Stimulated activated effector memory CD8-positive, alpha-beta T cell treated with anti-CD3 and anti-CD28 coated beads, Interleukin-12 subunit alpha, Interleukin-12 subunit beta, amount 100 ng/mL, for 72 hours (primary cell): ENCODE measurements at places on chromosomes 6 and 20.
A peak's percentile ranks its signal among the peaks of the same experiment; 100 is the strongest.

GRCh38 chr20:17645010-17645409, 37.0 kb downstream of the RRBP1 start:
- no peak for DNase-seq

DNA sequence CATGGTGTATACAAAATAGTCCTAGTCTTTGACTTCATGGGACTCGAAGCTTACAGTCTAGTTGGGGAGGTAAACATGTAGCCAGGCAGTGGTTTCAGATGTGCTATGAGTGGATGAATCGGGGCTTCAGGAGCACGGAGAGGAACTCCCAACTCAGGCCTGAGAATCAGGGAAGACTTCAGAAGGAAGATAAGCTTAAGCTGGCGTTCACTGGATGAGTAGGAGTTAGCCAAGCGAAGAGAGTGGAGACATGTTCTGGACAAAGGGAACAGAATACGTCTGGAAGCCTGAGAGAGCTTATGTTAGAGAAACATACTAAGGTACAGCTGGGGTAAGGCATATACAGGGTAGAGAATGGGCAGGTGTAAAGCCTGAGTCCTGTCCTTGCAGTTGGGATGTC, 8.8 kb downstream of the CARMIL1 start:
- DNase-seq = no peak

GRCh38 chr6:33710296-33711121, 991 bp downstream of the UQCC2 start:
- DNase-seq = no peak

DNA sequence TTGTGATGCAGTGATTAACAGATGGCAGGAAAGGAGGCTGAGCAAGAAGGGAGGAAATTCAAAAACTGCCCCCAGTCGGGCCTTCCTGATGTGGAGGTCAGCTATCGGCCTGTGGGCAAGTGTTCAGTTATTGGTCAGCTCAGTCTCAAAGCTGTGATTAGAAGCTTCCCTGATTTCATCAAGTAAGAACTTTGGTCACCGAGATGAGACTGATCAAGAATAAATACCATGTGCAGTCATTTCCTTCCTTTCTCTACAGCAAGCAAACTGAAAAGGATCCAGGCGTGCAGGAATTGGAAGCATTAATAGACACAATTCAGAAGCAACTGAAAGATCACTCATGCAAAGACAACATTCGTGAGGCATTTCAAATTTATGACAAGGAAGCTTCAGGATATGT, 69.7 kb downstream of the EFHC1 start:
- DNase-seq = no peak

GRCh38 chr6:2899596-2899995, 3.5 kb downstream of the SERPINB9 start:
- no peak for DNase-seq

- peak; percentile 24 for DNase-seq
Measured at GRCh38 chr20:53643031-53643832, 49.6 kb upstream of the ZNF217 start.

DNA sequence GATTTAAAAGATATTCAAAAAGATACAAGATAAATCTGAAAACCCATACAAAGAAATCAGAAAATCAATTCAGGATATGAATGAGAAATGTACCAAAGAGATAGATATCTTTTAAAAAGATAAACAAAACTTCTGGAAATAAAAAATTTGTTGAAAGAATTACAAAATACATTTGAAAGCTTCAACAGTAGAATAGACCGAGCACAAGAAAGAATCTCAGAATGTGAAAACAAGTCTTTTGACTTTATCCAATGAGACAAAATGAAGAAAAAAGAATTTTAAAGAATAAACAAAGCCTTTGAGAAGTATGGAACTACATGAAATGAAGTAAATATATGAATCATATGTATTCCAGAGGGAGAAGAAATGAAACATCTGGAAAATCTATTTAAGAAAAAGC, 1011.0 kb downstream of the EYS start:
- no peak for DNase-seq

DNA sequence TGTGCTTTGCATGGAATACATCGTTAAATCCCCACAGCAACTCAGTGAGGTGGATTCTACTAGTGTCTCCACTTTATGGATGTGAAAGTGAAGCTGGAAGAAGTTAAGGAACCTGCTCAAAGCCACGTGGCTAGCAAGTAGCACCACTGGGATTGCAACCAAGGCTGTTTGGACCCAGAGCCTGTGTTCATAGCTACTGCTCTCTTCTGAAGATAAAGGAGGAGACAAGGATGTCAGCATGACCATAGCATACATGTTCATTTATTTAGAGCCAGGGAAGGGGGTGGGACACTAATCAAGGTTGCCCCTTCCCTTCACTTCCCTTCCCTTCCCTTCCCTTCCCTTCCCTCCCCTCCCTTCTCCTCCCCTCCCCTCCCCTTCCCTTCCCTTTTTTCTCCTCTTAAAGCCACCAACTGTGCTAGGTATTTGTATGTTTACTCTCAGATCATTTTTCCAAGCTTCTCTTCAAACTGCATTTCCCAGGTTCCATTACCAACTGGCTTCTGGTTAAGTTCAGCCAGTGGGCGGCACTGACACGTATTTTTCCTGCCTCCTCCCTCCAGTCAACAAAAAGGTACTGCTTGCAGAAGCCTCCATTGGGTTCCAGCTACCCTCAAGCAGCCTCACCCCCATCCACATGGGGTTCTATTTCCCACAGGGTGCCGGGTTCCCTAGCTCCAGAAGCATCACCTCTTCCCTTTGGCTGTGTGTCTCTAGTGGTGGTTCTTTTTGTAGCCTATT, 134.9 kb downstream of the BCAS1 start:
- no peak for DNase-seq

GRCh38 chr6:111710911-111711310, 105.2 kb upstream of the TRAF3IP2 start:
- DNase-seq = no peak

DNA sequence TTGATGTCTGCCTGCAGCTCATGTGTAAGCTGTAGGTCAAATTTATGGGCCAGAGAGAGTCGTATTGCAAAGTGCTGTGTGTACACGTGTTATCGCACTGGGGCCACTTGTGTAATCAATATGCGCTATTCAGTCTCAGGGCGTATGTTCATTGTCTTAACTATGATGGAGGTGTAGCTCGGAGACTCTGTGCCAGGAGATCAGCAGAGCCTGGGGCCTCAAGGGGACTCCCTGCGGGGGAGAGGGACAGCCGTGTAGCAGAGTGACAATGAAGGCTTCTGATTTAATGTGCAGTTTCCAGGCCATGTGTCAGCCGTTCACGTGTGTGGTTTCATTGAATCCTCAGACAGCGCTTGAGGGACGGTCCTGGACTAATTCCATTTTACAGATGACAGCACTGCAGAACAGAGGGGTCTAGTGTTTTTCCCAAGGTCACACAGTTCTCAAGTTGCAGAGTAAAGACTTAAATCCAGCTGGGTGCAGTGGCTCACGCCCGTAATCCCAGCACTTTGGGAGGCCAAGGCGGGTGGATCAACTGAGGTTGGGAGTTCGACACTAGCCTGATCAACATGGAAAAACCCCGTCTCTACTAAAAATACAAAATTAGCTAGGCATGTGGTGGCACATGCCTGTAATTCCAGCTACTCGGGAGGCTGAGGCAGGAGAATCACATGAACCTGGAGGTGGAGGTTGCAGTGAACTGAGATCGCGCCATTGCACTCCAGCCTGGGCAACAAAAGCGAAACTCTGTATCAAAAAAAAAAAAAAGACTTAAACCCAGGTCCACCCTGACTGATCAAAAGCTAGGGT, 242.5 kb downstream of the PREX1 start:
- DNase-seq = no peak

DNA sequence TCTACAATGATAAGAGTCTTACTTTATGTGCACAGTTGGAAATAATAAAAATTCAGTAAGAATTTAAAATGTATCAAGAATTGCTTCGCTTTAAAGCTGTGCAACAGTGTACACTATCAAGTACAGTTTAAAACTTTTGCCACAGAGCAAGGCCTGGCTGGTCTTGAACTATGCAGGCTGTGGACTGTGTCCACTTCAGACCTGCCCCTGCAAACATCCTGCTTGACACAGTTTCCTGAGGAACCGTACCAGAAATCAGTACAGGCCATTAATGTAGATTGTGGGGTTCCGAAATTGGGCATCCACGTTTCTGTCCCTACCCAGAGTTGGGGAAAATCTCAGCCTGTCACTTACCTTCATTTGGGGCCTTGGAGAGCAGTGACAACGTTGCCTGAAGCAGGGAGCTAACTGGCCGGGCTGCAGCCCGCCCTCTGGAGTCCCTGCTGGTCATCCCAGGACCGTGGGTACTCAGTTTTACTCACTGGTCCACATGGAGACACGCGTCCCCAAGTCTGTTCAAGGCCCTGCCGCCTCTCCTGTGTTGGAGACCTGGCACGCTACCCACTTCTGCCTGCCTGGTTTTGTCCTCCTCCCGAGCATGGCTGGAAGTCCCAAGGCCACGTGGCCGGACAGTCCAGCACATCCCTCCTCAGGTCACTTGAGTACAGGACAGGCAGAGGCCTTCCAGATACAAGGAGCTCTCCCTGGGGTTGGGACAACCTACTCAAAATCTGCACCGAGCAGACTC, 8.4 kb downstream of the NINL start:
- DNase-seq = no peak

DNA sequence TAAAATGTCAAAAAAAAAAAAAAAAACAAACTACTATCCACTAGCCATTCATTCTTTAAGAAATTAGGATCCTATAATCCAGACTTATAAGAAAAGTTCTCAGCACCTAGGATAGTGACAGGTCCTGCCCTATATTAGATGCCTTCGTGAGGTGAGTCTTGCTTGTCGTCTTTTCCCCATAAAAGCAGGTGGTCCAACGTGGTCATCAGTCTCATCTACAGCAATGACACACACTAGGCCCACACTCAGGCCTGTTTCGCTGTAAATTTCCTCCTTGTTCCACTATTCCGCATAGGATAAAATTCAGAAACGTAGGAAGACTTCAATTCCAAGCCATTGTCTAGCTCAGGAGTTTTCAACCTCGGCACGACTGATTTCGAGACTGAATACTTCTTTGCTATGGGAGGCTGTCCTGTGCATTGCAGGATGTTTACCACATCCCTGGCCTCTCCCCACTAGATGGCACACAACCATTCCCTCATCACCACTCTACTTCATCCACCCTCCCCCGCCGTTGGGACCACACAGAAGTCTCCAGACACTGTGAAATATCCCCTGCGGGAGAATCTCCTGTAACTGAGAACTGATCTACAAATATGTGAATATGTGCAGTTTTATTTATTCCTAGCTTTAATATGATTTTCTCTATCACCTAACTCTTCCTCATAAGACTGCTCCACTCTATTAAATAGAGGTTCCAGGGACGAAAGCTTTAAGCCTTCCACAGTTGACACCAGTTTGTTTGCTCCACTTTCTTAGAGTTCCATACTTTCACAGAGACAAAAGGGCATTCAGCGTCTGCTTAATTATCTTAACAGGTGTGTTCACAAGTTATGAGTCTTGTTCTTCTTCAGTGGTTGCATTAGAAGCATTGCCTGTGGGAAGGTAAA, 346.3 kb downstream of the BMP2 start:
- DNase-seq = no peak

DNA sequence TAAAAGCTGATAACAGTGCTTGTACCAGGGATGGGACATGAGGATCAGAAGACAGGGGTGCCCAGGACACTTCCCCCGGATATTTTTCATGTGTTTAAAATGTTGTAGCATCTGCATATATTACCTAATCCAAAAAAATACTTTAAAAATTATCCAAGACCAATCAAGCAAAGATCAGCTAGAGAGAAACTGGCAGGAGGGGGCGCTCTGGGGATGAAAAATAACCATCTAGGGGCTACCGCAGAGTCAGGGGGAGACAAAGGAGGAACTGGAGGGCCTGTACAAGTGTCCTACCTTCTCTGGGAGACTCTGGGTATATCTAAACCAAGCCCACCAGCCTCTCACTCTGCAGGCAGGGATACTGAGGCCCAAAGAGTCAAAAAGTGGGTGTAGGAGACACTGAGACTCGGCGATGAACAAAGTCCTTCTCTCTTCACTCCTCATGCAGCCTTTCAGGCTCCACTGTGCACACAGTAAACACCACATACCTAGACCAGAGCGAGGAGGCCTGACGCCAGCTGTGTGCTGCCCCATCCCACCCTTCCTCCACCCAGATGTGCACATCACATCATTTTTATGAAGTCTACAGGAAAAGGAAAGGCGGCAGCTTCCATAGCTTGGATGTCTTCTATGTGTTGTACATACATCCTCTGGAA, 9.8 kb downstream of the RIMS4 start:
- DNase-seq = no peak

- no peak for DNase-seq
Measured at GRCh38 chr6:15205321-15205720, 40.5 kb upstream of the JARID2 start.

DNA sequence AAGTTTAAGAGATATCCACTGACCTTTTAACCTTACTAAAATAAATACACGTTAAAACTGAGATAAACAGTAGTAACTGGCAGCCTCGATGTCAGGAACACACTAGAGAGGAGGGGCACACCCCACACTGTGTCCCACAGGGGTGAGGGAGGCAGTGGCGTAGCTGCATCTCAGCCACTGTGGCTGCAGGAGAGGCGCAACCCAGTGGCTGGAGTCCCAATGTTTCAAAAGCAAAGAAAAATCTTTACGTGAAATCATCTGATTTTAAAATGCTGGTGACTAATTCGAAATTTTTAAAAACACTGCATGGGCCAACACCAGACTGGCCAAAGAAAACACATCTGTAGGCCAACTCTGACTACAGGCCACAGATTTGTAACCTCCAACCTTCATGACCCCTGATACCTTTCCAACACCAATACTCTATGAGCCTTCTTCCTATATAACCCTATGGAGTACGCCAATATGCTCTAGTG, 54.7 kb downstream of the TRAM2 start:
- DNase-seq = no peak

DNA sequence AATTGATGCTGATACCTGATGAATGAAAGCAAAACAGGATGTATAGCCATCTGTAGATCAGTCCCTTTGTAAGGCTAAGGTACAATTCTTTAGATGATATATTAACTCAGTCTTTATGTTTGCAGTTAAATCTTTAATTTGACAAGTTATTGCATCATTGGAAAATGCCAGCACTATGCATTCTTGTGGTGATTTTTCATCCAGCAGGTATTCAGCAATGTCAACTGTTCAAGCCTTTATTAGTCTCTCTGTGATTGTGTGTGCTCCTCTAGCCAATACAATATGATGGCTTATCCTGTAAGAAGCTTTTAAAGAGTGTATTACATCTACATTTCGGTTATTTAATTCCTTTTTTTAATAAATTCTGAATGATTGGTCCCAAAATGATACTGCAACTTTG, 34.3 kb downstream of the HLA-DMB start:
- no peak for DNase-seq

- DNase-seq = no peak
Measured at GRCh38 chr6:20868397-20869096, 334.3 kb downstream of the CDKAL1 start.

GRCh38 chr6:143513410-143513809, 1.9 kb upstream of the FUCA2 start:
- DNase-seq = no peak
